ENCODE measurements at places on chromosomes 1 and 21.

DNA sequence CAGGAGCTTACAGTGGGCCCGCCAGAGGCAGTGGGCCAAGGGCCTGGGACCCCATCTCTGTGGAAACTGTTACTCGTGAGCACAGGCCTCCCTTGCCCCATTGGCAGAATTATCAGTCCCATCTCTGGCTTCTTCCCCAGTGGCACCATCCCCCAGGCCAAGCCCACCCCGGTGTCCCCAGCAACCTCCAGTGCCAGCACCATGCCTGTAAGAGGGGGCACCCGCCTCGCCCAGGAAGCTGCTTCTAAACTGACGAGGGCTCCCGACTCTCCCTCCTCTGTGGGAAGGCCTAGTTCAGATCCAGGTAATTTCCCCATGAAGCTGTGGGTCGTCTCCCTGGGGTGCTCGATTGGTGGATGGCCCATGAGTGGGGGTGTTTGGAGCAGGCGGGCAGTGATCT, 46.8 kb downstream of the TNFRSF8 start:
- no peak for DNase-seq

- DNase-seq, result no peak
Measured at GRCh38 chr1:218219460-218219859, 65.6 kb upstream of the RRP15 start.

- no peak for DNase-seq
Measured at GRCh38 chr1:178510155-178510554, 2.8 kb upstream of the TEX35 start.

- no peak for DNase-seq
Measured at GRCh38 chr1:27727126-27727525, 1.4 kb downstream of the FAM76A start.

DNA sequence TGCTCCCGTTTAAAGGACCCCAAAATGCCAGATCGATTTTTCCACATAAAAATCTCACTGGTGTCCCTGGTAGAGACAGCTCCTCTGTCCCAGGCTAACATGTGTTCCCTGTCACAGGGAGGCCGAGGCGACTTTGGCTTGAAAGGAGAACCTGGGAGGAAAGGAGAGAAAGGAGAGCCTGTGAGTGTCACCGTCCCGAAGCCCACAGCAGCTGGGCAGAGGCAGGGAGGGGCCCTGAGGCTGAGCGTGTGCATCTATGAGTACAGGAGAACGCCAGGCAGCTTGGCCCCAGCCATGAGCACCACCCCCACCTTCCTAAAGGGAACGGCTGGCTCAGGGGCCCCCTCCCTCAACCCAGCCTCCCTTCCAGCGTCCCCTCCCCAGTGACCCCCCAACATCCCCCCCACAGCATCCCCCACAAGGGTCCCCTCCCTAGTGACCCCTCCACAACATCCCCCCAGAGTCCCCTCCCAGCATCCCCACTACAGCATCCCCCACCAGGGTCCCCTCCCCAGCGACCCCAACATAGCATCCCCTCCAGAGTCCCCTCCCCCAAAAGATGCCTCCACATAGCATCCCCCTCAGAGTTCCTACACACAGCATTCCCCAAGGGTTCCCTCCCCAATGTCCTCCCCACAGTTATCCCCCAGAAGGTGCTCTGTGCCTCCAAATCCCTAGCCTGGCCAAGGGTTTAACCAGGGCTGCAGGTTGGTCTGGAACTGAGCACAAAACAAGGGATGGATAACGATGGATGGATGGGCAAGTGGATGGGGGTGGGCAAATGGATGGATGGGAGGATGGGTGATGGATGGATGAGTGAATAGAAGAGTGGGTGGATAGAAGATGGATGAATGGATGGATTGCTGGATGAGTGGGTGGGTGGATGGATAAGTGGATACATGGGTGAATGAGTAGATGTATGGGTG, 25.1 kb downstream of the COL6A2 start:
- DNase-seq, result no peak
